ENCODE measurements at places on chromosomes 13 and 19. TPM values are rescaled to one million over a fixed set of nuclear protein-coding genes. Genes with fewer than 3 reads are reported as not detected.

DNA sequence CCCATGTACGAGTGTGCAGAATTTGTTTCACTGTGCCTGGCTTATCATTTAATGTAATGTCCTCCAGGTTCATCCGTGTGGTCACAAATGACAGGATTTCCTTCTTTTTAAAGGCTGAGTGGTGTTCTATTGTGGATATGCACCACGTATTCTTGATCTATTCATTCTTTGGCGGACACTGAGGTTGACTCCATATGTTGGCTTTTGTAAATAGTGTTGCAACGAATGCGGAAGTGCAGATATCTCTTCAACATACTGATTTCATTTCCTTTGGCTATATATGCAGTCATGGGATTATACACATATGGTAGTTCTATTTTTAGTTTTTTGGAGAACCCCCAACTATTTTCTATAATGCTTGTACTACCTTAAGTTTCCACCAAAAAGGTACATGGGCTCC is 13.0 kb downstream of the OR7A5 start:
- no peak for DNase-seq

DNA sequence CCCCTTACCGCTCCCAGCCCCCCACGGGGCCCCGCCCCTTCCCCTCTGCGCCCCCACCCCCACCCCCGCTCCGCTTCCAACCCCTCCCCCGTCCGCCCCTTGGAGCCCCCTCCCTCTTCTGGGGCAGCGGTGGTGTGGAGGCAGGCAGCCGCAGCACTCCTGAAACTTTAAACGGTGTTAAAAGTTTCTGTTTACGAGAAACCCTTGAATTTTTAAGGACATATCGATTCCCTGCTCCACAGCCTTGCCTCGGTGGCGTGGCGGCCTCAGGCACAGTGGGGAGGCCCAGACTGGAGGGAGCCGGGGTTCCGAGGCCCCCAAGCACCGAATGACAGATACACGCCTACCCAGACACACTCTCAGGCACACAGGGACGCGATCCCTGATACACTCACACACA is 4.8 kb upstream of the NFIX start:
- no peak for DNase-seq

DNA sequence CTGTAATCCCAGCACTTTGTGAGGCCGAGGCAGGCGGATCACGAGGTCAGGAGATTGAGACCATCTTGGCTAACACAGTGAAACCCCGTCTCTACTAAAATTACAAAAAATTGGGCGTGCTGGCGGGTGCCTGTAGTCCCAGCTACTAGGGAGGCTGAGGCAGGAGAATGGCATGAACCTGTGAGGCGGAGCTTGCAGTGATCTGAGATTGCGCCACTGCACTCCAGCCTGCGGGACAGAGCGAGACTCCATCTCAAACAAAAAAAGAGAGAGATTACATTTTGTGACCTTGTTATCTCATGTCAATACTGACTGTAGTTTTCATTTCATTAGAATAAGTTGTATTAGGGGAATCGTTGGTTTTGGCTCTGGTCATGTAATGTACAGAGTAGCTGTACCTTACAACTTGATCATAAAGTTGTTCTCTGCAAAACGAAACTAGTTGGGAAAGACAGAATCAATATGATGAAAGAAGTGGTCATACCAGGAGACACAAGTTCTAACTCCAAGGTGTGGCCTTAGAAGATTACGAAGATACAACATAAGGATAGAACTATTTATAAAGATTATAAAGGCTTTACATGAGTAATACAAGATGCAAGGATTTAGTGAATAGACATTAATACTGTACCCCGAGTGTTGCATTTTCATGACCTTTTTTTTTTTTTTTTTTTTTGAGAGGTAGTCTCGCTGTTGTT is 15.3 kb downstream of the TMEM38A start:
- DNase-seq = no peak

DNA sequence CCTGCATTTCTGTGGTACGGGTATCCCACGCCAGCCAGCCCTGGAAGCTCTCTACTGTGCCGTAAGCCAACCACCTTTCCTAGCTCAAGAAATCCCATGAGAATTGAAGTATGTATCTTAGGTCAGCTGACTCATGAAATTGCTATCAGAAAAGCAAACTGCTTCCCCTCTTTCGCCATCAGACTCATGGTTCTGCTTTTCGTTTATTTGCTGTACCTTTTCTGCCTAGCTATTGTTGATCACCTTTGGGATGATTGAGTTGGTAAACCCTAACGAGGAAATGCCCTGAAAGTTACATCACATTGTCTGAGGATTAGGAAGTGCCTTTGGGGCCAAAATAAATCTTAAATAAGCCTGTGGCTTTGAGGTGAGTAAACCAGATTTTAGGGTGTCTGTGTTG is at the start of gene ADGRE3:
Gene ADGRE3, minus strand, starts transcription at position 81 of the 400 bp plus-strand sequence. Its CDS starts 74 bp downstream, at position 7.
- no peak for DNase-seq

GRCh38 chr13:102586615-102587014 is 10.2 kb upstream of the TPP2 start:
- DNase-seq = no peak

- no peak for DNase-seq
These were observed 1629.4 kb downstream of the PCDH9 start for GRCh38 chr13:65600702-65601101.

- DNase-seq = no peak
These were observed 7.3 kb downstream of the ADPRHL1 start for GRCh38 chr13:113445791-113446487.

- no peak for DNase-seq
These were observed 154.6 kb downstream of the COL4A1 start for GRCh38 chr13:110152351-110152750.

- no peak for DNase-seq
These were observed 44.7 kb downstream of the DHRS12 start for GRCh38 chr13:51759240-51759639.

DNA sequence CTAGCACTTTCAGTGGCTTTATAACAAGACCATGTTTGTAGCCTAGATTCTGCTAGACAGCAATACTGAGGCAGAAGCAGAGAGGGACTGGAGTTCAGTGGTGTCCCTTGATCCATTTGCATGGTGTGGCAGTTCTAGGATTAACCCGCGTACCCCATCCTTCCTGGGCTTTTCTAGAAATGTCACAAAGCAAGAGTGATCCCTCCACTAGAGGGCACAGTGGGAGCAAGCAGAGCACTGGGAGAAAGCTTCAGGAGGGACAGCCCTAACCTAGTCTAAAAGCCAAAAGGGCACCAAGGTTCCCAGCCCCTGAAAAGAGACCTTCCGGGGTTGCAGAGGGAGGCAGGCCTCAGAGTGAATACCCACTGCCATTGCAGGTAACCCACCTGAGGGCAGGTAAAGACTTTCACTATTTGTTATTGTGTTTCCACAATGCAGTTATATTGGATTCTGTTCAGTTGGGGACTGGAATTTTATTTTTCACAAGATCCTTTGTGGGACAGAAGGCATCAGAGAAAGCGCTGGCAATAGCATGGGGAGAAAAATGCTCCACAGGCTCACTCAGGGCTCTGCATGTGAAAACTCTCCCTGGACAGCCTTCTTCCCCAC is 170.6 kb downstream of the FLT1 start:
- DNase-seq = peak; percentile 94

DNA sequence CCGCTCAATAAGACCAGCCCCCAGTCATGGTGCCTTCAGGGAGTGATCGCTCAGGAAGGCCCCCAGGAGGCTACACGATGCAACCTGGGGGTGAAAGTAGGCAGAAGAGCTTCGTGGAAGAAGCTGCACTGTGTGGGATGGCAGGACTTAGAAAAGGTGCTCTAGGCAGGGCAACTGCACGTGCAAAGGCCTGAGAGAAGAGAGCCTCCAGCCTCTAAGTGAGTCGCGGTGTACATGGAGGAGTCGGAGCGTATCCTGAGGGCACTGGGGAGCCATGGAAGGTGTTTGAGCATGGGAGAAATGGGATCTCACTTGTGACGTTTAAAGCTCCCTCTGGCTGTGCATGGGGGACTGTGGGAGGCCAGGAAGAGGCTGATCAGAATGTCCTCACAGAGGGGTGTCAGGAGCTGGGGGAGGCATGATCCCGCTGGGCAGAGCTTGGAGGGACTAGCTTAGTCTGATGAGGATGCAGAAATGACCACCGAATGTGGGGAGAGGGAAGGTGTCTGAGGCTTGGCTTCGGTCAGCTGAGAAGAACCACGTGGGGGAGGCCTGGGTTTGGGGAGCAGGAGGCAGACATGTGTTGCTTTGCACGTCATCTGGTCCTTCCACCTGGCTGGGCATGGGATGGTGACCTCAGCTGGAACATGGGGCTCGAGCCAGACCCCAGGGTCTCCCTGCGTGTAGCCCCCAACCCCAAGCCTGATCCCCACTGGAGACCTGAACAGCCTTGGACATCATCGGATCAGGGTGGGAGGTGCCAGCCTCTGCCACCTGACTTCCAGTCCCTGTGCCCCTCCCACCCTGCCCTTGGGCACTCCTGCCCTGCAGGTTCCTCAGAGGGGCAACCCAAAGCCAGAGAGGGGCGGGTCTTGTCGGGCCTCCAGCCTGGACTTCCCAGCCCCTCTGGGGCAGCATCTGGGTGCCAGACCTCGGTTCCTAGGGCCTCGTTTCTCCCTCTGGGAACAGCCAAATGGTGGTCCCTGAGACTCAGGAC is 1.1 kb downstream of the APC2 start:
- no peak for DNase-seq

Gene F2RL3
- not detected for total RNA-seq

Gene CBARP
- 2.4 TPM for total RNA-seq

Gene TEX101
- total RNA-seq = not detected

Gene KLK15
- total RNA-seq = not detected

Gene F10
- 0.05 TPM for total RNA-seq

Gene MBD3L2
- total RNA-seq = not detected
